Bronchial epithelial cell (primary cell): ENCODE measurements at places on chromosomes 7 and 10. TPM values are rescaled to one million over a fixed set of nuclear protein-coding genes. Genes with fewer than 3 reads are reported as not detected.

GRCh38 chr10:13536674-13537366 lies 8.0 kb upstream of the BEND7 start:
- peak; percentile 27 for DNase-seq

DNA sequence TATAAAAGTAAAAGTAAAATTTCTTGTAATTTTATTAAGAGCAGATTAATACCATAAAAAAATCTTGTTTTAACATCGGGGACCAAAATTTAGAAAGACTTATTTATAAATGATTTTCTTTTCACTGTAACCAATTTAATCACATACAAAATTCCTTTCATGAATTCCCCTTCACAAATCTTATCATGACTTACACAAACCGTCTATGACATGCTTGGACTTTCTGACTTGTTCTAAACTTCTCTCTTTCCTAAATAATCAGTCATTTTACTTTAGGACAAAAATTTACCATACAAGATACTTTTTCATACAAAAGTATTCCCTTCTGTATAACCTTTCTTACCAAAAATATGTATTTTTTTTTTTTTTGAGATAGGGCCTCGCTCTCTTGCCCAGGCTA lies 9.3 kb downstream of the CROT start:
- DNase-seq = no peak

Gene ARMS2
- total RNA-seq = not detected in 2 replicates

Gene SLC26A5
- total RNA-seq = not detected in 2 replicates

GRCh38 chr10:75269605-75270004 lies 33.8 kb upstream of the COMTD1 start:
- DNase-seq = no peak

- DNase-seq = peak; percentile 49
These were observed 67.8 kb upstream of the PDCD4 start for GRCh38 chr10:110803830-110804338.

- DNase-seq = peak; percentile 83
These were observed 20.5 kb upstream of the TNS3 start for GRCh38 chr7:47602272-47603004.

GRCh38 chr10:58896229-58896628 lies 280.2 kb upstream of the PHYHIPL start:
- no peak for DNase-seq

- DNase-seq = peak; percentile 89
These were observed at the start of gene PGAM1 for GRCh38 chr10:97425964-97426775. PGAM1 (plus strand) TSS chr10:97426191; CDS start chr10:97426308, 117 bp downstream.

Gene PAX4
- total RNA-seq = not detected in 2 replicates

Gene ANKRD61
- total RNA-seq = 0.26 TPM in 1 of 2 replicates, not detected in the other

DNA sequence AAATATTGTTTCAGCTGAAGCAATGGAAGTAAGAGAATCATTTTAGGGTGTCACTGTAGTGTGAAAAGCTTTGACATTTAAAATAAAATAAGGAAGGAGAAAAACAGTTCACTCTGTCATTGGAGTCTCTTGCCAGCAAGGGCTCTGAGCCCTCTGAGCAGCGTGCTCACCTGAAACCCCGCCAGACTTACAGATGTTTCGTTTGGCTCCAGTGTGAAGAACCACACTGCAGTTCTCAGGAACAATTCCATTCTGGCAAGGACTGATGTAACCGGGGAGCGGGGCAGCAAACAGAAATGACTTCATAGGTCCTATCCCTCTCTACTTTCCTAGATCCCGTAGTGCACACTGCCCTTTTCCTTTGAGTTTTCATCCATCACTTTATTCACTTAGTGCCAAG lies 164.3 kb downstream of the CELF2 start:
- DNase-seq = no peak

GRCh38 chr10:45403151-45403550 lies 29.1 kb downstream of the ALOX5 start:
- peak; percentile 21 for DNase-seq
